ENCODE measurements at places on chromosomes 1 and 21.
A peak's percentile ranks its signal among the peaks of the same experiment; 100 is the strongest.

GRCh38 chr1:194228427-194228826 lies 1042.0 kb upstream of the B3GALT2 start:
- DNase-seq: no peak

- DNase-seq: no peak
Observed at GRCh38 chr21:45640001-45640887, 3.3 kb upstream of the PCBP3 start.

DNA sequence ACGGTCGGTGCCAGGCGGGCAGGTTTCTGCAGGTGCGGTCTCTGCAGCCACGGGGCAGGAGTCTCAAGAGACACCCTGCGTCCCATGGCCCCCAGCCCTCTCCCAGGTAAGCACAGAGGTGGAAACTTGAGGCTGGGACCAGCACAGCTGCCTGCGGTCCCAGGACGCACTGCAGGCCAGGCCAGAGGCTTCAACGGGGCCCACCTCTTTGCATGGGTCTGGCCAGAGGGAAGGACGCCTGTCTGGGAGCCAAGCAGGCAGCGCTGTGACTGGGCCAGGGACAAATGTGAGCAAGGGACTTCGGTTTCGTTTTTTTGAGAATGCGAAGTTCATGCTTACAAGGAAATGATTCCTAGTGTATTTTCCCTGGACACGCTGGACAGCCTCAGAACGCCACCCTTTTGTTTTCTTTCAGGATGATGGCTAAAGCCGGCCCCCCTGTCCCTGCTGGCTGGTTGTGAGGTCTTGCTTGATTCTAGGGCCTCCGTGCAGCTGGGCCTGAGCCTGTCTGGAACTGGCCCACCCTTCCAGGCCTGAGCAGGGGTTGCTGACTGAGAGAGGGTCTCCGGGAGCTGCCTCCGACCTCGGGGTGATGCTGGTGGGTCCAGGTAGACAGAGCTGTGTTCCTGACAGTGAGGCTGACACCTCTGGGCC lies 38.3 kb downstream of the MORN1 start:
- DNase-seq: no peak

DNA sequence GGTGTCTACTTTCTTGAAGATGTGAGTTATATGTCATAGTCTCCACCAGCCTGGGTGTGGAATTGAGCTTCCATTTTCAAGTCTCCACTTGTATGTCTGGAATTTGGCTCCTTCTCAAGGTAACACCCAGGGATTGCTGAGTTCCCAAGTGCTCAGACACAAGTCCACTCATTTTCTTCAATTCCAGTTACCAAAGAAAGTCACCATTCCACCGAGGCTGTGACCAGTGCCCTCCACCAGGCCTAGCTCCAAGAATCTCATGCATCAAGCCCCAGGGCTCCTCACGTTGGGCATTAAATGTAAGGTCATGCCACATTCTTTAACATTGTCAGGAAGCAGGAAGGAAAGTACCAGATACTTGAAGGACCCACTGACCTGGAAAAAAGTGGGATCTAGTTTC lies 2.4 kb upstream of the RAB4A start:
- DNase-seq: no peak

DNA sequence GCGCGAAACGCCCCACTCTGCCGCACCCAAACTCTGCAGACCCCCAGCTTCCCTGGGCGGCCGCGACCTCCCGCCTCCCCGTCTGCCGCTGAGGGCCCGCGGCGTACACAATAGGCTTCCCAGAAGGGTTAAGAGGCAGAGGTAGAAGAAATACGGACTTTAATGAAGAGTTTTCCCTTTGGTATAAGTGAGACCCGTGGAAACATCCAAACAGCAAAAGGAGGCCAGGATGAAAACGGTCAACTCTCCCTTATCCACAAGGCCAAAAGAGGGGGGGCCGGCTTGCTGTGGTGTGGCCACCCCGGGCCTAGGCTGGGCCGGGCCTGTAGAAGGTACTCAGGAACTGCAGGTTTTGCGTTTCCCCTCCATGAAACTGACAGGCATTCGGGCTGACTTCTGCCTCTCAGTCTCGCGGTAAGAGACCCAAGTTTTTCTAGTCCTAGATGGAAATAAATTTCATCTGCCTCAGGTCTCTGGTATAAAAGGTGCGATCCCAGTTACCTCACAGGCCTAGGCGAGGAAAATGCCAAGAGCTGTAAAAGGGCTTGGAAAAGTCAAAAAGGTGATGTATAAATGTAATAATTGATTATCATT lies 671 bp upstream of the PYGO2 start:
- DNase-seq: peak; percentile 36

DNA sequence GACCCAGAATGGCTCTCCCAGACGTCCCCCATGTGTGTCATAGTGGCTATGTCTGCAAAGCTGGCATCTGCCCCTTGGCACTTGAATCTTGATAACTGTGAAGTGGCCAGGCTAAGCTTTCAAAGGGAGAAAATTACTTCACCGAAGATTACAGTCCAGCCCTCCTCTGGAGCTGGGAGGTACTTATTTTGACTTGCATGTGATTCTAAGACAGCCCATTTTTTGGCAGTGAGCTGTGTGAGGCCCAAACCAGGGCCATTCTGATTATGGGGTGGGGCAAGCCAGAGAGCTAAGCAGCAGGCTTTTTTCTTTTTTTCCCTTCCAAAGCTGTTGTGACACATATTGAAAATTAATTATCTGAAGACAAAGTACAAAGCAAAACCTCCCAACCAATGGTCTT lies 42.1 kb upstream of the C8B start:
- DNase-seq: no peak

- no peak for DNase-seq
Observed at GRCh38 chr1:104945406-104945805, 1195.7 kb downstream of the AMY1C start.

GRCh38 chr1:181807251-181807650 lies 254.3 kb downstream of the ZNF648 start:
- DNase-seq: no peak

- DNase-seq: no peak
Observed at GRCh38 chr1:211816586-211816985, 14.0 kb downstream of the LPGAT1 start.

DNA sequence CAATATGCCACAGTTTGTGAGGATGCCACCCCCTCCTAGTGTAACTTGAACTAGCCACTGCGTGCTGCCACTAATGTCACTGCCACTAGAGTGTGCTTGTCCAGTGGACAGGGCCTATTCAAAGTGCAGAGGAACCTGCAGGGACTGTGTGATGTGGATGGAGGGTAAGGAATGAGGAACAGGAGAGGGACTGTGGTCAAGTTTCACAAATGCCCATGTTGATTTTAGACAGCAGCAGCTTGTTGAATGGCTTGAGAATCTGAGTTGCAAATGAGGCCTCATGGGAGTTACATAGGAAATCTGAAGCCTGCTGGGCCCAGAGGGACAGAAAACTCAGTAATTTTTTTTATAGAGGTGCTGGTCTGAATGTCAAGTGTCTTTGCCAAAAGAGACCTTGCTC lies 112.3 kb downstream of the HHAT start:
- DNase-seq: no peak

GRCh38 chr1:118042501-118042900 lies 113.0 kb downstream of the WDR3 start:
- DNase-seq: no peak

GRCh38 chr1:205519541-205520131 lies 15.2 kb downstream of the CDK18 start:
- DNase-seq: no peak

DNA sequence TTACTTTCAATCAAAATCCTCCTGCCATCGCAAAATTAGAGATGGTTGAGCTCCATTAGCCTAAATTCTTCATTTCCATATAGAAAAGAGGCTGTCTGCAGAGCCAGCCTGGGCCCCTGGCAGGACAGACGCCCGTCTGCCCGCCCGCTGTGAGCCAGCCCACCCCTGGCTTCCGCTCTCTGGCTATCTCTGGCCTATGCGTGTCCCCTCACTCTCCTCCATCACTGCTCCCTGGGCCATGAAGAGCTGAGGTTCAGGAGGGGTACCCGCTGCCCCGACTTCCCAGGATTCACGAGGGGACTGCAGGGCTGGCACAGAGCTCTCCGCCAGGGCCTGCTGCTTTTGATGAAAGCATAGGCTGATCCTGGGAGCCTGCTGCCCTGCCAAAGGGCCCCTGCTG lies 117.6 kb downstream of the CASZ1 start:
- DNase-seq: no peak

GRCh38 chr1:236608930-236609726 lies 4.8 kb upstream of the HEATR1 start:
- DNase-seq: peak; percentile 55

DNA sequence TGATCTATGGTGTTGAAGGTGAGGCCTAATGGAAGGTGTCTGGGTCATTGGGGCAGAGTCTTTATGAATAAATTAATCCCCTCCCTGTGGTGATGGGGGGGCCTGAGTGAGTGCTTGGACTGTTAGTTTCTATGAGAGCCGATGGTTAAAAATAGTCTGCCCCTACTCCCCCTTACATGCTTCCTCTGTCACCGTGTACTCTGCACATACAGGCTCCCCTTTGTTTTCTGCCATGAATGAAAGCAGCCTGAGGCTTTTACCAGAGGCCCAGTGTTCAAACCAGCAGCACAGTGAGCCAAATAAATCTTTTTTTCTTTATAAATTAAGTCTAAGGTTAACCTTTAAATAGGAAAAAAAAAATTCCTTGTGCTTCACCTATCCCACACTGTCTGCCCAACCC lies 657.0 kb downstream of the AMY1C start:
- DNase-seq: peak; percentile 21

- DNase-seq: no peak
Observed at GRCh38 chr1:69967245-69967766, 238.1 kb downstream of the LRRC40 start.

- no peak for DNase-seq
Observed at GRCh38 chr1:244354810-244355278, 96.9 kb downstream of the ADSS2 start.
